ENCODE measurements at places on chromosomes 7 and 10.

GRCh38 chr10:58513188-58514110, 777 bp downstream of the BICC1 start:
- DNase-seq: peak; percentile 37

DNA sequence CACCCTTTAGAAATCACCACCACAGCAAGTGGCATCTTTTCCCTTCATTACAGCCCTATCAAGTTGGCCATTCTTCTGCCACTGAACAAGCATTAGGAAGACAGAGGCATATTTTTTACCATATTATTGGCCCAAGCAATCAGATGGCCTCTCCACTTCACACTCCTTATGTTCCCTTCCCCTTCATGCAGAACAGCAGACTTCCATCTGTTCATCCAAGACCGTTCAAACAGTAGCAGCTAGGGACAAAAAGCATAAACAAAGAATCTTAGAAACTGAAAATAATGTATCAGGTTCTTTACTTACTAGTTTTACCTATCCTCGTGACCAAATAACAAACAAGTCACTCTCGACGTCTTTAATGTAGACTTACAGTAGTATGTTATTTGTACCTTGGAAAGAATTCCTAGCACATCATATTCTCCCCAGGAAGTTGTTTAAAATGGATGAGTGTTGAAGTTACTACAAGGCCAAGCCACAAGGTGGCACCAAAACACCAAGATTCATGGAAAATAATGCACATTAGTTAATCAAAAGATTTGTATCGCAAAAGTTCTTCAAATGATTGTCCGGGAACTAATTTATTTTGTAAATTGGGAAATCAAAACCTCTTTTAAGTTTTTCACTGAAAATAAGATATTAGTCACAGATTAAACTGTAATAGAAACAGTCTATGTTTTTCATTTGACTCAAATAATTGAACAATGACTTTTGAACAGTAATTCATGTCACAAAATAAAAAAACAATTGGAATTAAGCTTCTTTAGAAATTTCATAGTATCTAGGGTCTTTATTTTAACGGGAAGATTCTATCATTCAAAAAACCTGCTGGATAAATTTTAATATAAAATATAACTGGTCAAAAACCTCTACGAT, 112.1 kb downstream of the VPS41 start:
- DNase-seq: no peak

DNA sequence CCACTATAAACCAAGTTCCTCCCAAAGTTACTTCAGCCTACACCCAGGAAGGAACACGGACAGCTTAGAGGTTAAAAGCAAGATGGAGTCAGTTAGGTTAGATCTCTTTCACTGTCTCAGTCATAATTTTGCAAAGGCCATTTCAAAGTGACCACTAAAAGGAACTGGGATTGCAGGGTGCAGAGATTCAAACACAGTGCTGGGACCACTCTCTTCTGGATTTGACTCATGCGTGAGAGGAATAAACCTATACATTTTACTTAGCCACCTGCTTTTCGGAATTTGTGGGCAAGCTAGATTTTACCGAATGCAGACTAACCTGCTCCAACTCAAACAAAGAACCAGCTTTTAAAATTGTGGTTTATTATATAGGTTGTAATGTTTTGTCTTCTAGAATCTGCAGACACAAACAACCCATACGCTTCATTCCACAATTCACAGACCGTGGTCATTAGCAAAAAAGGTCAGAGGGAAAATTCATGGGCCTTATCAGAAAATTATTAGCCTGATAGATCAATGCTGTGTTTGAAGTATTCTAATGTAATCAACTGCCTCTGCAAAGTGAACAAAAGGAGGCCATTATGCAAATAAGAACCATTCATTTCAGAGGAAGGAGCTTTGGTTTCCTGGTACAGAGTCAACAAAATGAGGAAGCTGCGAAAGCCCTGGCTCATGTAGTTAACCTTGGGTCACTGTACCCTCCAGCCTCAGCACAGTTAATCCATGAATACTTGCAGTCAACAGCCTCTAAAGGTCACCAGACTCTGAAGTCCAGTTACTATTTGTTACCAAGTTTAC, 342.7 kb upstream of the KLF6 start:
- no peak for DNase-seq

GRCh38 chr10:3893901-3894563, 109.0 kb upstream of the KLF6 start:
- no peak for DNase-seq

DNA sequence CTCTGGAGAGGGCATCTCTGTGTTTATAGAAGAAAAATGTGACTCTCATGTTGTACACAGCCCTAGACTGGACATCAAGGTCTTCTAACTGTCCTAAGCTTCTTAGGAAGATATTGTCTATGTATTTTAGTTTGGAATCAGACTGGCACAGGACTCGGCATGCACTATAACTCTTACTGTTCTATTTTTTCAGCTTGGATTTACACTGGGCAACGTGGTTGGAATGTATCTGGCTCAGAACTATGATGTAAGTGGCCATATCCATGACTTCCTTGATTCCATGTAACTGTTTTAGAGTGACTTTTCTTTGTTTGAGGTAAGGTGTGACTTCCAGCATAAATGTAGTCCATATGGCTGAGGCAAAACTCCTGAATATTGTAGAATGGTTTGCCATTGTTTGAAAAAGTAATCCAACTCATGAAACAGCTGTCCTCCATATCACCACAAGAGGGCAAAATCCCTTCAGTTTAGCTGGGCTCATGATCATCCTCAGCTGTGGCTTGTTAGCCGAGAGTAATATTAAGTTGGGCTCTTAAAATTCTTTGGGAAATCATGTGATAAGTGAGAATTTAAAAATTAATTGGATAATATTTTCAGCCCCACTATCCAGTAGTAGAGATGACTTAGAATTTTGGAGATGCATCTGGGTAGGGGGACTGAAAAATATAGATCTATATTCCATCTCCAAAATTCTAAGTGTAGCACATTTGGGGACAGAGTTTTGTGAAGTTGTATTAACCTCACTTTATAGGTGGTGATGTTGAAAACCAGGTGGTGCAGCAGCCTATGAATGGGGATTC, 10.4 kb downstream of the STMP1 start:
- no peak for DNase-seq

DNA sequence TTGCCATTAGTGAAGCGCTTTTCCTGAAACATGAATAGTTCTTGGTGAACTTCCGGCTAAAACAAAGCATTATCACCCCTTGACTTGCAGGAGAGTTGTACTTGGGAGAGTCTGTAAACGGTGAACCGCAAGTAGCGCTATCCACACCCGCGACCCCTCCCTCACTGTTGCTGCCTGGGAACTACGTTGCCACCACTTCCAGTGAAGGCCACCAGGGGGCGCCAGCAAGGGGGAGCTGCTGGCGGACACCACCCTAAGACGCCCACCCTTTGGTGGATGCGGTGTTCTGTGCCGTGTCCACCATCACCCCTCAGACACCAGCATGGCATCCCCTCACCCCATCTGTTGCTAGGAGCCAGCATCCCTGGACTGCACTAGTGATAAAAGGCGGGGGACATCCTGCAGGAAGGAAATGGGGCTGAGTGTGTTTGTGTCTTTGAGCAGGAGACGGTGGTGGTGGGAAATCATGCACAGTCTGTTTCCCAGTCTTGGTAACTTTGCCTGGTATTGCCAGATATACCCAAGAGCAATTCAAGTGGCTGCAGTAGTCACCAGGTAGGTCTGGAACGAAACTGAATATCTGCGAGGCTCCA, 298.2 kb downstream of the FRMD4A start:
- peak; percentile 37 for DNase-seq

- no peak for DNase-seq
These were observed 75.1 kb downstream of the INHBA start for GRCh38 chr7:41627645-41628298.

- no peak for DNase-seq
These were observed 57.4 kb upstream of the AGR3 start for GRCh38 chr7:16939161-16939560.

DNA sequence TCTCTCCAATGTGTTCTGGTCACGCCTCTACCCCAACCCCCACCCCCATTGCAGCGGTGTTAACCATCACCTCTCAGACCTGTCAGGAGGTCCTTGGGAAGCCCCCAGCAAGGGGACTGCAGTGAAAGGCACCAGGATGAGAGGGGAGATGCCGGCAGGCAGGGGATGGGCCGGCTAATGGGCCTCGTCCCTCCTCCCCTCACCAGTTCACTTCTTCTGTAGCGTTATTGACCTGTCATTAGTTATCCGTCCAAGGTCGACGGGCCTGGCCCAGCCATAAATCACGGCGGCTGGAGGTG, 18.8 kb downstream of the POLL start:
- no peak for DNase-seq

DNA sequence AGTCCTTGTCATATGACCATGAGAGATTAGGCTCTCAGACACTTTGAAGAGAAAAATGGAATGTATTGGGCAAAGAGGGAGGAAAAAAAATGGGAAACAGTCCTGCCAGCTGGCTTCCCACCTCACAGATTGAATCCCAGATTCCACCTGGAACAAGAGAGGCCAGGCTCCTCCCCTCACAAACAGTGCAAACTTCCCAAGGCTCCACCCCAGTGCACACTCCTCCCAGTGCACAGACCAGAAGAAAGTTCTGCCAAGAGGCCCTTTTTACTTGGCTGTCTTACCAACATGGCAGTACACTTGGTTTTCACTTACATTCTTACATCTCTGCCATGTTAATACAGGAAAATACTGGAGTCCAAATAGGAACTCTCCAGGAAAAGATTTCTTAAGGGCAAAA, 202.3 kb downstream of the AHR start:
- DNase-seq: no peak

DNA sequence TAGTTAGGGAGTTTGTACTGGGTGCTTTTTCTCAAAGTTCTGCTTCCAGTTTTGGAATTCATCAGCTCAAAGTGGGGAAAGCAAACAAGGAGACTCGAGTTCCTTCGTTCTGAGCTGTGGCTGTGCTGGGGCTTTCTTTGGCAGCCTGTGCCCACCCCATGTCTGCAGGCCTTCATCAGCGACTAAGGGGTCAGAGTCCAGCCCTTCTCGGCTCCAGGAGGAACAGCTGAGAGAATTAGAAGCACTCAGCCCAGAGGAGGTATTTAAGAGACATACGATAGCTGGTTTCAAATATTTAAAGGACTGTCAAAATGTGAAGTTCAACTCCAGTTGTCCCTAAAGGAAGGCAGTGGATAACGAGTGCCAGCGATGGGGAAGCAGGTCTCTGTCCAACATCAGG, 41.3 kb downstream of the SH3PXD2A start:
- no peak for DNase-seq

DNA sequence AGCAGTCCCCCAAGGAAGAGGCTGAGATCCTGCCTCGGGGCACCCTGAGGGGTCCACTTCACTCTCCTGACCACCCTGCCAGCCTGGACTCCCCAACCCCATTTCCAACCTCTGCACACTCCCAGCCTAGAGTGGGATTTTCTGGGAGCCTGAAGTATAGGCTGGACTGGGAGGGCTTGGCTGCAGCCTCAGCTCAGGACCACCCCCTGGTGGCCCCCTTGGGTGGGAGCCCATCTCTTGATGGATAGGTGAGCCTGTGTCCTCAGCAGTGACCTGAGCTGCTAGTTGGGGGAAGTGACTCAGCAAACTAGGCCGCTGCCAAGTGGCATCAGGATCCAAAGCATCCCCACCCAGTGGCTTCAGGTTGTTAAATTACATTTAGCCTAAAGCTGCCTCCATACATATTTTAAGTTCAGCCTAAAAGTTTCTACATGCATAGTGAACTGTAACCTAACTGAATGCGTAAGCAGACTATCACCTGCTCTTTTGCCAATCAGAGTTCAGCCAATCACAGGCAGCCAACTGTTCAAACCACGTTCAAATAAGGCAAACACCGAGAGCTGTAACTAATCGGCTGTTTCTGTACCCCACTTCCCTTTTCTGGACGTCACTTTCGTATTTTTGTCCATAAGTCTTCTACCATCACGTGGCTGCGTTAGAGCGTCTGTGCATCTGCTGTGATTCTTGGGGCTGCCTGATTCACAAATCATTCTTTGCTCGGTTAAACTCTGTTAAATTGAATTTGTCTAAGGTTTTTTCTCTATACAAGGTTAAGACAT, 144.0 kb downstream of the PLPP4 start:
- DNase-seq: no peak

DNA sequence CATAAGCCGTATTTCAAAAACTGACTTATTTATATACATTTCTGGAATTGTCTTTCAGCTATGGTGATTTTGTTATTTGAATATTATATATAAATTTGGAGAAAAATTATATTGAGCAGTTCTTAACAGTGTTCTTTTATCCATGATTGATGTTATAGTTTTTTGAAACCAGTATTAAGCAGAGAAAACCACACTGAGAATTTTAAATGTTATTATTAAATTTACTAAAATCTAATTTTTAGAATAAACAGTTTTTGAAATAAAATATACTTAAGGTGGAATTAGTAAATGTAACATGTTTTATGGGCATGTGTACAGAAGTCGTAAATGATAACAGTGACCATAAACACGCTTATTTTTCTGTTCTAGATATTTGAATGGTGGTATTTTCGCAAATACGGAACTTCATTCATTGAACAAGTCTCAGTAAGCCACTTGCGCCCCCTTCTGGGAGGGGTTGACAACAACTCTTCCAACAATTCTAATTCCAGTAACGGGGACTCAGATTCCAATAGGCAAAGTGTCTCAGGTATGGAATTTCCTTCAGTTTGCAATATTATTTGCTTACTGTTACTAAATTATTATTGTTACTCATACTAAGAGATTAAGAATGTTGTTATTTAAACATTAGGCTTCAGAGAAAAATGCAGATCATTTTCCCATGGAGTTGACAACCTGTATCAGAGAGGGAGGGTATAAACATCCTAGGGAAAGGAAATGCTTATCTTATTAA, 166.1 kb downstream of the ST7 start:
- no peak for DNase-seq

GRCh38 chr10:119098576-119098975, 5.3 kb upstream of the DENND10 start:
- no peak for DNase-seq

DNA sequence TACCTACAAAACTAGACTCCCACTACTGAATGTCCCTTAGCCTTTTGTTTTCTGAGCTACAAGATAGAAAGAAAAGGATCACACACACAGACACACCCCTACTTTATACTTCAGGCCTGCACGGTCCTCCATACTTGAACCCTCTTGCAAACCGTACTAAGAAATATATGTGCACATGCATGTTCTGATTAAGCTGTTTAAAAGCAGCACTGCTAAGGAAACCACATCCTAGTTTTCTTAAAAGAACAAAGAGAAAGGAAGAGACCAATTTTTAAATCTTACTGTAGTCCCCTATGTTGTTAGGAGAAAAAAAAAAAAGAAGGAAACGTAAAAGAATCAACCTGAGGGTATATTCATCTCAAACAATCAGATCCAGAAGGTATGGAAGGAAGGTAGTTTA, 501.2 kb downstream of the PARD3 start:
- DNase-seq: no peak

- peak; percentile 35 for DNase-seq
These were observed 37.2 kb upstream of the TARP start for GRCh38 chr7:38310591-38311101.
